ENCODE measurements at places on chromosomes 4 and X. TPM values are rescaled to one million over a fixed set of nuclear protein-coding genes. Genes with fewer than 3 reads are reported as not detected.

- DNase-seq = no peak
These were observed 165.7 kb upstream of the STS start for GRCh38 chrX:6981718-6982406.

Gene GC
- not detected for total RNA-seq

DNA sequence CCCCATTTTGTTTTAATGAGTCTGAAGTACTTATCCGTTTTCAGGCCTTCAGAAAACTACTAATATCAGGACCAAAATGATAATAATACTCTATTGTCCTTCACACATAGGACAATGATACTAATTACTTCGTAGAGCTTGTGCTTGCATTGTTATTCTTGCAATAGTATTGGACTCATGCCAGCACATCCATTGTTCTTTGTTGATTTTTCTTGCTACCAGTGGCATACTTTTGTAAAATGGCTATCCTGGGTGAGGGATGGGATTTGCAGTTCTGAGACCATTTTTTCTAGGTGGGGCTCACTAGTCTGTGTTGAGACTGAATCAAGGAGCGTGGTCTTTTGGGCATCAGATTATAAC lies 195.3 kb downstream of the MAML3 start:
- no peak for DNase-seq

Gene MANBA
- total RNA-seq = 41.7 TPM

DNA sequence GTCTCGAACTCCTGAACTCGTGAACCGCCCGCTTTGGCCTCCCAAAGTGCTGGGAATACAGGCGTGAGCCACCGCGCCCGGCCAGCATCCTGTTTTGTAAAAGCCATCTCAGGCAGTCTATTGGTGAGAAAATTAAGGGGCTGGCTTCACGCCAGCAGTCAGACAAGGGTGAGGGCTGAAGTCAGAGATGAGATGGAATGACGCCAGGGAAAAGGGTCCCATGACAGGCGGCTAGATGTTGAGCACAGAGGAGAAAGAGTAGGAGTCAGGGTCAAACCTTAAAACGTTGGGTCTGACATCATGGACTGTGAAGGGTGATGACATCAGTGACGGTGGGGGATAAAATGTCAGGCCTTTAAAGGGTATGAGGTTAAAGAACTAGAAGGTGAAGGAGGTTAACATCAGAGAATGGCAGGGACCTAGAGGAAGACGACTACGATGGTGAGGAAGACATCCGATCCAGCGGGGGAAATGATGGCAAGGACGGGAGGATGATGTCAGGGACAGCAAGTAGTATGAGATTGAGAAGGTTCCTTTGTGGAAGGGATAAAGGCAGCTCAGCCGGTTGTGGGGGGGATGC lies 504 bp upstream of the RBM3 start:
- peak; percentile 77 for DNase-seq

- no peak for DNase-seq
These were observed 98.4 kb downstream of the PCDH7 start for GRCh38 chr4:30818541-30818940.

DNA sequence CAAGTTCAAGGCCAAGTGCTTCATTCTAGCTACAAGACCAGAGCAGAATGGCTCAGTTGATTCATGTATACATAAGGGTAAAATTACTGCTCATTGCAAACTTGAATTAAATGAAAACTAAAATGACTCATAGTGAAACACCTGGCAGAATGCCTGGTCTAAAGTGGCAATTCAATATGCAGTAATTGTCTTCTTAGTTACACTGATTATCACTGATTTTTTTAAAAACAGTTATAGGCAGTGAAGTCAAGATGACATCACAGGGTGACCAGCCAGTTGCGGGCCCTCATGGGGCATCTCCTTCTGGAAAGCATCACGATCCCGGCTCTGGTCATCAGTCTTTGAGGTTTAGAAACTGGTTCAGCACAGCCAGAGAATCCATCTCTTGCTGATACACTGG lies 154.2 kb downstream of the RAB28 start:
- DNase-seq = peak; percentile 1
